GM03348 (cell line): ENCODE measurements at places on chromosomes 2 and 18.

DNA sequence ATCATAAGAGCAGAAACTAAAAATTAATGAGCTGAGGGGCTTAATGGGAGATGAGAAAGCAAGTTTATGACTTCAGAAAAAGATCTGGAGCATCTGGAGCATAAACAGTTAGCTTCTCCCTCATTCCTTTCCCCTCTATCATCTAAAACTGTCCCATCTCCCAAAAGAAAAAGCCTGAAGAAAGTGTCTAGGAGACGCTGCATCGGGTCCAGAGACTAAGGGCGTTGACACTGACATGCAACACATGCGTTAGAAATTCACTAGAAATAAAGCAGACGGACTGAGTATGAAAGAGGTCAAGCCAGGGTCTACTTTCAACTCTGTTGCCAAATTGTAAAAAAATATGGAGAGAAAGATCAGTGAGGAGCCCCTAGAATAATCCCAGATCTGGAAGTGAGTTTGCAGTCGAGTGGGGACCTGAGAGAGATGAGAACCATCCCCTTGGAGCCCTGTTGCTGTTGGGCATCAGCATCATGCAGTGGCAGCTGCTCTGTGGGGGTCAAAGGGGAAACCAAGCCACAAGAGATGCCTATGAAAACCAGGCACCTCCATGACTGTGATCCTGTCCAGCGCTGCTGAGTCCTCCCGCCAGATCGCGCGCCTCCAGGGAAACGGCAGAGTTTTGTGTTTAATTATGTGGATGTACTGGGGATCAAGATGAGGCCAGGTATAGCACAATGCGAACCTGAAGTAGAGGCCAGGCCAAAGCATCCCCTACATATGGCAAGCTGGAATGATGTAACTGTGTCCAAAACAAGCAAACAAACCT is 13.9 kb downstream of the ANTXR1 start:
- no peak for DNase-seq

- DNase-seq = no peak
These were observed 8.1 kb upstream of the MTERF4 start for GRCh38 chr2:241110089-241110606.

- DNase-seq = no peak
These were observed 143.3 kb downstream of the ZFP36L2 start for GRCh38 chr2:43082903-43083677.

DNA sequence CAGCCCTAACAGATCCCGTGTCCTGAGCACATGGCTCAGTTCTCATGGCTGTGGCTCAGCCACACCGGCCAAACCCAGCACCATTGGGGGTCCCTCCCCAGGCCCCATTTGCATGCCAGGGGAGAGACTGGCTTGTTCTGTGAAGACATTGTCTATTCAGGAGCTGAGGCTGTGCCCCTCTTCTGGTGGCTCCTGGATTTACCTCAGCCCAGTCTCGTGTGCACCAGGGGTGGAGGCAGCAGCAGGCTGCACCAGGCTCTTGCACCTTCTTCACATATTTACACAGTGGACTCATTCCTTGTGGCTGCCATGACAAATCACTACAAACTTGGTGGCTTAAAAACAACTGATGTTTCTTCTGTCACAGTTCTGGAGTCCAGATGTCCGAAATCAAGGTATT is 92.4 kb upstream of the ITGA6 start:
- no peak for DNase-seq

- peak; percentile 8 for DNase-seq
These were observed 96.2 kb downstream of the PDE1A start for GRCh38 chr2:182330451-182331305.

- no peak for DNase-seq
These were observed 2.9 kb downstream of the TNFRSF11A start for GRCh38 chr18:62327977-62328376.

GRCh38 chr2:149648282-149649030 is 60.9 kb upstream of the MMADHC start:
- peak; percentile 84 for DNase-seq

GRCh38 chr2:189165656-189166380 is 13.7 kb downstream of the COL5A2 start:
- DNase-seq = no peak

DNA sequence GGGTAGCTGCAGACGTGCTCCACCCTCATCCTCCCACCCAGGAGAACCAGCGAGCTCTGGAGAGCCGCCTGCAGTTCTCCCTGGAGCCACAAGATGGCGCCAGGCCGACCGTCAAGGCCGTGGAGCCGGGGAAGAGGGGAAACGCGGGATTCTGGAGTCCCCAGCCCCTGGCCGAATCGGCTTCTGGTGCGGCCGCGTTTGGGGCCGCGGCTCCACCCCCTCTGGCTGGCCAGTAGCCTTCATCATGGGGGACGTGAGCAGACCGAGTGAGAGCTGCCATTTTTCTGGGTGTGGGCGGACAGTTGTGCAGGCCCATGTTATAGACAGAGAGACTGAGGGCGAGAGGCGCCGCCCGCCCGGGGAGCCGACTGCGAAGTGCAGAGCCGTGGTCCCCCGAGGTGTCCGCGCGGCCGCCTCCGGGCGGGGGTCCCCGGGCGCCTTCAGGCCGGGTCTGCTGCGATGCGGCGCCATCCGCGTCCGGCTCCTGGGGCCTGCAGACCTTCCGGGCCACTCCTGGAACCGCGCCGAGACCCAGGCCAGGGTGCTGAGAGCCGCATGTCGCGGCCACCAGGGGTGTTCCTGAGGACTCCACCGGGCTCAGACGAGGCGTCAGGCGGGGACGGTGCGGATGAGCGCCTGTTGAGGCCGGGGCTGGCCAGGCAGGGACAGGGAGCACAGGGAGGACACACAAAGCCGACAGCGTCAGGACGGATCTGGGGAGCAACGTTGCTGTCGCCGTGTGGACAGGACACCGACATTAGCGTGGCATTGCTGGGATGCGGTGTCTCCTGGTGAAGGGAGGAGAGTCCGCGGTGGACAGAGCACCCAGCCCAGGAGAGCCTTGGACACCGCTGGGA is 418.2 kb upstream of the HS6ST1 start:
- peak; percentile 91 for DNase-seq

DNA sequence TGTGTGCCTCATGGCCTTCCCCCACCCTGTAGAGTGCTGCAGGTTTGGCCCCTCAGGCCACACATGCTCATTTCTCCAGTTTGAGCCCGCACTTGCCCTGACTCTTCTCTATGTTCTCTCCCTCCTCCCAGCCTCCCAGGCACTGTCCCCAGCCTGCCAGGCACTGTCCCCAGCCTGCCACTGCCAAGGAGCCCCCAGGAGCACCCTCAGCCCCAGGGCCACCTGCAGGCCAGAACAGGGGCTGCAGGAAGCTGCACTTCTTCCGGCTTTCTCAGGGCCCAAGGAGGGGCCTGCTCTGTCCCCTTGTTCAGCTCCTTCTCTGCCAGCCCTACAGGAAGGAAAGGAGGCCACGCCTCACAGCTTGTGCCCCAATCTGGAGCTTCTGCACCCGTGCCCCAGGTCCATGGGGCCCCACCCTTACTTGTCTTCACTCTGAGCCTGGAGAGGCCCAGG is 31.6 kb downstream of the CYP26B1 start:
- peak; percentile 53 for DNase-seq

- no peak for DNase-seq
These were observed 105.8 kb upstream of the TTN start for GRCh38 chr2:178913049-178913441.

- peak; percentile 85 for DNase-seq
These were observed 40.0 kb downstream of the BCL2L11 start for GRCh38 chr2:111160758-111161157.

GRCh38 chr2:184765112-184765895 is 167.0 kb downstream of the ZNF804A start:
- DNase-seq = no peak

- DNase-seq = no peak
These were observed 605.8 kb downstream of the METTL4 start for GRCh38 chr18:1965541-1965940.

- DNase-seq = no peak
These were observed 2.8 kb upstream of the KLHL14 start for GRCh38 chr18:32775628-32776027.

DNA sequence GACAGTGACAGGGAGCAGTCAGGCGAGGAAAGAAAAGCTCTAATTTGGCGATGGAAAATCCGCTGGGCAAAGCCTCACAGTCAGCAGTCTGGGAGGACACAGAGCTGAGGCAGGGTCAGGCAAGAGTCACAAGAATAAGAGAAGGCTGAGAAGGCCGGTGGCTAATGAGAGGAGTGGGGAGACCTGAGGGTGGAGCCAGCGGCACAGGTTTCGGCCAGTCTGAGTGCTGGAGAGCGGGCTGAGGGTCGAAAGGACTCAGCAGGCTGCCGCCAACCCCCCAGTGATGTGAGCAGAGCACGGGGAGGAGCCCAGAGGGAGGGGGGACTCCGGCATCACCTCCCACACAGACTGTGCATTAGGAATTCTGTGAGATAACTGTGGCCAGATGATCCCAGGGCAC is 500.6 kb upstream of the MYT1L start:
- DNase-seq = no peak

- DNase-seq = no peak
These were observed 24.9 kb downstream of the ACAA2 start for GRCh38 chr18:49788327-49788898.

- DNase-seq = peak; percentile 92
These were observed at the start of gene LRATD1 for GRCh38 chr2:14632133-14632936. TSS of gene LRATD1 (plus strand) at chr2:14632717. CDS start at chr2:14633980, 1,263 bp downstream.

DNA sequence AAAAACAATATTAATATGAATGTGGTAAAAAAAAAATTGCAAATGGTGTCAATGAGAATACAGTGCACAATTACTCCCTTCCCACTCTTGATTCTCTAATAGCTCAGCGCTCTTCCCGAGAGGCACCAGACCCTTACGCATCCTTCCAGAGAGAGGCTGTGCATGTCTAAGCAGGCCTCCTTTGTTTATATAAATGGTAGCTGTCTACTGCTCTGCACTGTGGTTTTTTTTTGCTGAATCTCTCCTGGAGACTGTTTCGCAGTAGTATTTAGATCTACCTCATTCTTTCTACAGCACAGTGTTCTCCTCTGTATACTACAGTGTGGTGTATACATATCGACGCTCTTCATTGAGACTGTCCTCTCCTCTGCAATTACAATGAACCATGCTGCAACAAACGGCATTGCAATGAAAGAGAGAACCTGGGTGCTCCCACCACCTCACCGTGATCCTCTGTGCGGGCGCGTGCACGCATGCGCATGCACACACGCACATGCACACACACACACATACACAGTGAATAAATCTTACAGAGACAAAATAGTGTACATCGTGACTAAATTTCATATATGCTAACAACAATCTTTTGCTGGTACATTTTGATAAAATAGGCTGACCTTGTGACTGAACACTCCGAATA is 19.4 kb downstream of the SEPTIN10 start:
- DNase-seq = no peak

- DNase-seq = no peak
These were observed 35.9 kb upstream of the SNED1 start for GRCh38 chr2:240962300-240963064.

DNA sequence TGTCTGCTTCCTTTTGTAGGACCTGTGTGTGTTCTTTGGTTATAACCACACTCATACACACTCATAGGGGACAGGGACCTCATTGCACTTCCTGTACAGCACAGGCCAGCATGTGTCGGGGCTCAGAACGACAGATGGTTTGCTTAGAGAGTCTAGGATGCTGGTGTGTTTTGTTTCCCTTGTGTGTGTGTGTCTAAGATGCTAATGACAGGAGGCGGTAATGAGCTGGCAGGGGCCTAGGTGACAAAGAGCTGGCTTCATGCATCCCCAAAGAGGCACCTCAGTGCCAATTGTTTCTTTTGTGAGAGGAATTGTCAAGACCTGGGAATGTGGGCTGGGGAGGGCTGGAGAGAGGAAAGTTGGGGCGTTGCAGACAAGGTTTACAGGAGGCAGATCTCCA is 66.6 kb downstream of the CELF4 start:
- DNase-seq = no peak

DNA sequence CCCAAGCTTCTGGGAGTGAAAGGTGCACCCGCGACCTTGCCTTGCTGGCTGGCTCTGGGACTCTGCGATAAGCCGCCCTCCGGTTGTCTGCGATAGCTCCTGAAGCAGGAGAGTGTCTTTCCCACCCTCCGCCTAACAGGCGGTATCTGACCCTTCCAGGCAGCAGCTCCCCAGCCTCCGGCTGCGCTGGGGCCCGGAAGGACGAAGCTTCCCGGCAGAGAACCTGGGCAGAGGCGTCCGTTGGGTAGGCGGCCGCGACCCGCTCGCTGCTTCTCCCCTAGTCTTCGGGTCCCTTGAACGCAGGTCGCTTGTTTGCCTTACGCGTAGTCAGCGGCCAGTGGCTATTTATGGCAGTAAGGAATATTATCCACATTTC is 446 bp upstream of the RHBDD1 start:
- DNase-seq = peak; percentile 33

DNA sequence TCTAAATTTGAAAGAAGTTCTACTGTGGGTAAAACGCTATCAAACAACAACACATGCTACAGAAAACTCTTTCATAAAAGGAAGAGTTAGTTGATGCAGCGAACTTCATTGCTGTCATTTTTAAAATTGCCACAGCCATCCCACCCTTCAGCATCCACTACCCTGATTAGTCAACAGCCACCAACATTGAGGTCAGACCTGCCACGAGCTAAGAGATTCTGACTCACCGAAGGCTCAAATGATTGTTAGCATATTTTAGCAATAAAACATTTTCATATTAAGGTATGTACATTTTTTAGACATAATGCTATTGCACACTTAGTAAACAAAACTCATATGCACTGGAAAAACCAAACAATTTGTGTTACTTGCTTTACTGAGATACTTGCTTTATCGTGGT is 347.1 kb downstream of the CLIP4 start:
- peak; percentile 30 for DNase-seq

DNA sequence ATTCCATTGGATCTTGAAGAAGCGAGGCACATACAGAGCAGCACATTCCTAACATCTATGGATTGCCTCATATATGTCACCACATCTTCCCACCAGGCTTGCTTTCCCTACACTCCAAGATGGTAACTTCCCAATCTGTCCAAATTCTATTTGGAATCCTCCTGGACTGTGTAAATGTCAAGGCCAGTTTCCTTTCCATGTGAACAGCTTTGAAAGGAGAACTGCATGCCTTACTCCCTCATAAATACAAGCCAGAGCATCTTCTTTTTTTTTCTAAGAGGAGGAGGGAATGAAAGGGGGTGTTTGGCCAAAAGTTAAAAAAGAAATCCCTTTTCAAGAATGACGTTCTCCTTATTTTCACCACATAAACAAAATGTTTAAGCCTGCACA is 103.8 kb upstream of the OSR1 start:
- DNase-seq = no peak

DNA sequence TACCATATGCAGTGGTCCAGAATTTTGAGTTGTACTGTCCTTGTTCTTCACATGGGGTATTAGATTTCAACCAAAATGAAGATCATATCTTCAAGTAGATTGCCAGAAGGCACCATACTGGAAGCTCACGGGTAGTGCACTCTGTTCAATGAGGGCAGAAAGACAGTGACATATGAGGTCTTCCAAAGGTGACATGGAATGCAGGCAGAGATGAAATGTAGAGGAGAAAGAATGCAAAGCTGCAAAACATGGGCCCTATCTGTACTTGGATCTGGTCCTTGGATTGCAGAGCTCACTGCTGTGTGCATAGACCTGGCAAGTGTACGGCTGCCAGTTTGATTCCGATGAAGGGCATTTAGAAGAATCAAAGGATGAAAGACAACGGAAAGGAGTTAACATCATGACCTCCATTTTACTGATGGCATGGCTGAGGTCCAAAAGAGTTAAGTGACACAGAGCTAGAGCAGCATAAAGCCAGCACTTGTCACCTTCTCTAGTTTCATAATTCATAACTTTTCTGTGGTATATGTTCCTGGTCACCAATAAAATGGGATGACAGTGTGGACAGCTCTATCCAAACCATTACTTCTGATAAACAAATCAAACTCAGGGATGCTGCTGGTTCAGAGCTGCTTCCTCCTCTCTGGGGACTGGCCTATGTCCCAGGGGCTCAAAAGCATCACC is 64.7 kb downstream of the BCL2 start:
- no peak for DNase-seq
